ENCODE measurements at places on chromosomes 4 and X. TPM values are rescaled to one million over a fixed set of nuclear protein-coding genes. Genes with fewer than 3 reads are reported as not detected.

Gene COL4A6
- 0.21 TPM for total RNA-seq

Gene GAGE12J
- total RNA-seq, result not detected

Gene GAGE12E
- not detected for total RNA-seq

Gene KCNIP4
- not detected for total RNA-seq

Gene AFF1
- total RNA-seq, result 5.8 TPM

Gene SSX2
- not detected for total RNA-seq

Gene TMEM129
- 18.4 TPM for total RNA-seq

Gene HELT
- not detected for total RNA-seq

Gene STK32B
- 13.2 TPM for total RNA-seq

DNA sequence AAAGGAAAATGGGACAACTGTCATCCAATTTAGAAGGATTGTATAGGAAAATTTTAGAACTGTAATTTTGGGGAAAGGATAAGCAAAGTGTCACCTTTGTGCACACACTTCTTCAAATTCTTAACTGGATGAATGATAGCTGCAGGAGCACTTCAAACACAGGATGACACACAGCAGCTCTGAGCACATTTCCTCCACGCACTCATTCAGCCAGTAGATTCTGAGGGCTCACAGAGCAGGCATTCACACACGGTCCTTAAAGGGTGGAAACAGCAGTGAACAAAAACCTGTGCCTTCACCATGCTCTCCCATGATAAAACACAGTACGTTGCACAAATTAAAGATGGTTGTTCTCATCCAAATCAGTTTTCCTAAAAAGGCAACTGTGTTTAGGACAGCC lies 38.5 kb upstream of the KLF3 start:
- no peak for DNase-seq

DNA sequence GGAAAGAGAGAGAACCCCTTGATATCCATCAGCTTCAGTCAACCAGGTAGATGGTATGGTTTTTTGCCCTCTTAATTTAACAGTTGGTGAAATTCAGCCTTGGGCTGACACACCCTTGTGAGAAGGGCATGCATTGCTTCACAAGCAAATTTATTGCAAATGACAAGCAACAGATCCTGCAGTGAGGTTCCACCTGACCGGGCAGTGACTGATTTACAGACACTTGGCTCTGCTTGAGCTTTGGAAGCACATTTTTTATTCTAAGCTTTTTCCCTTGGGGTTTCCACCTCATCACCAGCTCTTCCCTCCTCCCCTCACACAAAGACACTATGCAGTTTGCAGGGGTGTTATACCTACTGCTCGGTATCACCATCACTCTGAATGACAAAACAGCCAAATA lies 28.3 kb upstream of the SERTM2 start:
- DNase-seq, result no peak

GRCh38 chr4:102625232-102625930 lies 124.2 kb downstream of the NFKB1 start:
- peak; percentile 14 for DNase-seq

- no peak for DNase-seq
Measured at GRCh38 chr4:61379406-61379805, 179.3 kb downstream of the ADGRL3 start.

DNA sequence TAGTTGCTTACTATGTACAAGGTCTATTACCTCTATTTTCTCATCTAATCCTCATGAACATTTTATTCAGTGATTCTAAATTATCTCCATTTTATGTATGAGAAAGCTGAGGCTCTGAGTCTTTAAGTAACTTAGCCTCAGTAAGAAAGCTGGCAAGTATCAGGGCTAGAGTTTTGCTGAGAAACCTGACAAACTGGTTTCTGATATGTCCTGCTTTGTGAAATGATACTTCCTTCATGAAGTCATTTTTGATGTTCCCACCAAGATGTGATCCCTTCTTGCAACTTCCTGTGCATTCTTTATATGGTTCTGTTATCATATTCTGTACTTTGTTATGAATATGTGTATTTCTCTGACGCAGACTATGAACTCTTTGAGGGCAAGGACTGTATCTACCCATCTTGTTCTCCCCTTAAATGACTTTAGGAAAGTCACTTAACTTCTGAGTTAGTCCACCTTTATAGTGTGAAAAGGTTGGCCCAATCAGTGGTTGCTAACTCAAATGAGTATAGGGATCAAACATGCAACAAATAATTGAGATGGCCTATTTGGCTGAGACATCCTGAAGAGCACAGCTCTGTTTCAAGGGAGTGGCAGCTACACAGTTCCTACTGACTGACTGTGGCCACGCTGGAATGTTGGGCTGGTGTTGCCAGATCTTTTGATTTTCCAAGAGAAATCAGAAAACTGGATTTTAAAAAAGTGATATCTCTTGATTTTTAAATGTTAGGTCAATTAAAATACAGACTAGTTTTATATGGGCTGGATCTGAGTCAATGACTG lies 127.9 kb upstream of the AMOT start:
- no peak for DNase-seq

DNA sequence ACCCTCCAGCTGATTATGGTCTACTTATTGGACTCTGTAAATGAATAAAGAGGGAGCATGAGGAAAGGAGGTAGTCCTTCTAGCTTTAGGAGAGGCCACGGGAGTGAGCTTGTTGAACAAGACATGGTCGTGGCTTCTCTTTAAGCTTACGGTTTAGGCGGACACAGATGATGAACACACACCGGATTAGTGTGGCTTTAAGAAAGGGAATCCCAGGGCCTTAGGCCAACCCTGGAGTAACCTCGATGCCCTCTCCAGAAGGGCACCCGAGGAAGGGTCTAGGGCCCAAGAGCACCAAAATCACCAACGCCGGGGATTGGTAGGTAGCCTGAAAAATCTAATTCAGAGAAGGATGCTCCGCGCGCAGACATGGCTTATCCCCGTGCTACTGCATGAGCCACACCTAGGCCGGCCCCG lies 39.4 kb downstream of the ERVMER34-1 start:
- DNase-seq, result no peak

GRCh38 chrX:53538781-53539180 lies 104.6 kb upstream of the HSD17B10 start:
- DNase-seq, result no peak

GRCh38 chrX:140724736-140725135 lies 15.2 kb downstream of the LINC00632 start:
- DNase-seq, result no peak

DNA sequence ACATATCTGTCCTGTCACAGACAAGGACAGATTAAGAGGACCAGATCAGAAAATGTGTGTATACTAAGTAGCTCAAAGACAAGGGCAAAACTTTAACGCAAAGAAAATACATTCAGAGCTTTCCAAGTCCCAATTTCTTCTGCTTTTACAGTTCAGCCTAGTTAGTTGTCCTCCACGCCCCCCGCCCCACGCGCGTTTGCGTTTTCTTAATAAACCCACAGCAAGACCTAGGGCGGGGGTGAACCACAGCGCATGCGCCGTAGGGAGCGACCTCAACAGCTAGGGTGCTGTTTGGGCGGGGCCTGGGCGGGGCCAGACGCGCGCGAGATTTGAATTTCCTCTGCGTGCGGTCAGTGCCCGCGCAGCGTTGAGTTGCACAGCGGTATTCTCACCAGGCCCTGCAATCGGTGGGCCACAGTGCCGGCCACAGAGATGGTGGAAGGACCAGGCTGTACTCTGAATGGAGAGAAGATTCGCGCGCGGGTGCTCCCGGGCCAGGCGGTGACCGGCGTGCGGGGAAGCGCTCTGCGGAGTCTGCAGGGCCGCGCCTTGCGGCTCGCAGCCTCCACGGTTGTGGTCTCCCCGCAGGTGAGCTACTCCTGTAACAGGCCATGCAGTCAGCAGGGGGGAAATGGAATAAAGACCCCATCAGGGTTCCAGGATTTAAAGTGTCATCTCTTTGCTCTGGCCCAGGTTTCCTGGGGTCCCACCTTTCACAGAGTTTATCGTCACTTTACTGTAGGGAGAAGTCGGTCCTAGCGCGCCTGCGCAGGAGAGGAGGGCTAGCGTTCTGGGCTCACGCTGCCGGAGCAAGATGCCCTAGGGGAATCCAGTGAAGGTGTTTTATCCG lies at the start of gene NEIL3:
NEIL3 (plus strand) TSS at position 353 of the 850 bp plus-strand sequence; CDS start at position 433, 80 bp downstream.
- DNase-seq, result peak; percentile 85

GRCh38 chrX:386768-387575 lies at the start of gene PPP2R3B:
Gene PPP2R3B (minus strand): TSS chrX:386907. CDS start chrX:386691, 216 bp downstream.
- peak; percentile 99 for DNase-seq

DNA sequence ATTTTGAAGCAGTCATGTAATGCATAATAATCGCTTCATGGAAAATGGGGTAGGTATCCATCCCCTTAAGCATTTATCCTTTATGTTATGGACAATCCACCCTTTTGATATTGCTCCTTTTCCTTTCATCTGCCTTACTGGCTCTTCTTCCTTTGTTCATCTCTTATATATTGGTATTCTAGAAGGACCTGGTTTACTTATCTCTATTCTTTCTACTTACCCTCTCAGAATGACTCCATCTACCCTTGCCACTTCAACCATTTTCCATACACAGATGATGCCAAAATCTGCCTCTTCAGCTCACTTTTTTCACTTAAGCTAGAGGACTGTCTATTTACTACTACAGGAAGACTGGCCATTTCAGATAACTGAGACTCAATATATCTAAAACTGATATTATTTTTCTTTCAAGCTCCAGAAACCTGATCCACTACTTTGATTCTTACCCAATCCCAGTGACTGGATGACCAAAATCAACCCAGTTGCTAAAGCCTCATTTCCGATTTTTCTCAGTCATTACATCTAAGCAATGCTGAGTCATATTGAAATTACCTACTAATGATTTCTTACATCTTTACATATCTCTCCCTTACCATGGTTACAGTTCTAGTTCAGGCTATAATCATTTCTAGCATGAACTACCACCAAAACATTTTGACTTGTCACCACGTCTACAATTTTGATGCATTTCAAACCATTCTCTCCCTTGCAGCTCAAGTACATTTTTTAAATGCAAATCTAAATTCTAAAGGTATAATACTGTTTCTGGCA lies 93.7 kb downstream of the FAAH2 start:
- DNase-seq, result no peak

DNA sequence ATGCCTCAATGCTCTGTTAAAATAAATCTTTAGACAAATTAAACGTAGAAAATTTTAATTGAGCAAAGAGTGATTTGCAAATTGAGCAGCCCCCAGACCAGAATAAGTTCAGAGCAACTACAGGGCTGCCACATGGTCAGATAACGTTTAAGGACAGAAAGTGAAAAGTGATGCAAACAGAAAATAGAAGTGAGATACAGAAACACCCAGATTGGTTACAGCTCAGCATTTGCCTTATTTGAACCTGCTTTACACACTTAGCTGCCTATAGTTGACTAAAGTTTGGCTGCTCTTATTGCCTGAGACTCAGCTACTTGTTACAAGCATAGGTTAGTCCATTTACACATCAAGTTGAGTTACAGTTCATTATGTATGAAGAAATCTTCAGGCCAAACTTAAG lies 1800.8 kb upstream of the PCDH10 start:
- DNase-seq, result no peak

DNA sequence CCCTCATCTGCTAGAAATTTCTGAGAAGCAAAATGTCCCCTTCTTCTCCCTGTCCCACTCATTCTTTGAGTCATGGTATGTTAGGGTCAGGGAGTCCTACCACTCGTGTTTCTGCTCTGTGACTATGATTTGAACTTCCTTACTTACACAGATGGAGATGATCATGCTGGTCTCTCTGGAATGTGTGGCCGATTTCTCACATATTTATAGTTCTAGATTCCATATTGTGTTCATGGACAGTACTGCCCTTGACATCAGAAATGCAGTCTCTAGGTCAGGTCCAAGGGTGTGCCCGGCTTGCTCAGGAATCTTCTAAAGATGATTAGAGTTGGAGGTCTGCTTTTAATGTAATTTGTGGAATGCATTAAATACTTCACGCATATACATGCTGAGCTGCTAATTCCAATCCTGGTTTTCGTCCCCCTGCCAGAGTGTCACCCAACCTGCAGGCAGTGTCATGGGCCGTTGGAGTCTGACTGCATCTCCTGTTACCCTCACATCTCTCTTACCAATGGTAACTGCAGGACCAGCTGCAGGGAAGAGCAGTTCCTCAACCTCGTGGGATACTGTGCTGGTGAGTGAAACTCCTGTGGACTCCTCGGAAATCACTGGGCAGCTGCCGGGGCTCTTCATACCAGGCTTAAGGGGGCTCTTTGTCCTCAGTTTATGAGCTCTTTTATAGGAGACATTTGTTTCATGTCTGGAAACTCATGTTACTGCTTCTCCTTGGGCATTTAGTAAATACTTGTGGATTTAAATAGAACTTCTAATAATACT lies 214.1 kb upstream of the ANXA3 start:
- DNase-seq, result no peak

GRCh38 chr4:172495769-172496168 lies 672.8 kb upstream of the GALNT7 start:
- peak; percentile 0 for DNase-seq

DNA sequence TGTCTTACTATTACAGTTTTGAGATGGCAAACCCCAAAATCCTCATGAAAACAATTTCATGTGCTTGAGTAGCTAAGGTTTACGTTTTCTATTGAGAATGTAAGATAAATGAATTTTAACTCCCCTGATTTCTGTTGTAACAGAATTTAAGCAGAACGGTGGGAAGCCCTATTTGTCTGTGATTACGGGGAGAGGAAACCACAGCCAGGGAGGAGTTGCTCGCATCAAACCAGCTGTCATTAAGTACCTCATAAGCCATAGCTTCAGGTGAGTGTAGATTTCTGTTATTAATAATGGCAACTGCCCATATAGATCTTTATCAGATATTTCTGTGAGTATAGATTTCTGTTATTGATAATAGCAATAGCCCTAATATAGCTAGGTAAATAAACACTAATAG lies 44.2 kb upstream of the RHOH start:
- DNase-seq, result no peak

GRCh38 chr4:123955167-123955800 lies 558.7 kb downstream of the SPRY1 start:
- no peak for DNase-seq

GRCh38 chrX:63349307-63349706 lies 1.8 kb downstream of the SPIN4 start:
- DNase-seq, result no peak

DNA sequence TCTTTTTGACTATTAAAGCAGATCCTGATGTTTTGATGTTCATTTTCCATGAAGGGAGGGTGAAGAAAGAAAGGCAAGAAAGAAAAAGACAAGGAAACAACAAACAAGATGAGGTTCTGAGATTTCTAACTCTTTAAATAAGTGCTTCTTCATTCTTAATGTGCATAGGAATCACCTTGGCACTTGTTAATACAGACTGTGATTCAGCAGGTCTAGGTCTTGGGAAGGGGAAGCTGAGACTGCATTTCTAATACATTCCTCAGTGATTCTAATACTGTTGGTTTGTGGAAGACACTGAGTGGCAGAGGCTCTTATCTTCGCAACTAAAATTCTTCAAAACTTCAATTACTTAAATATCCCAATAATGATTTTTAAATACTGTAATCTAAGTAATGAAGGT lies 95.2 kb upstream of the NAP1L5 start:
- no peak for DNase-seq

DNA sequence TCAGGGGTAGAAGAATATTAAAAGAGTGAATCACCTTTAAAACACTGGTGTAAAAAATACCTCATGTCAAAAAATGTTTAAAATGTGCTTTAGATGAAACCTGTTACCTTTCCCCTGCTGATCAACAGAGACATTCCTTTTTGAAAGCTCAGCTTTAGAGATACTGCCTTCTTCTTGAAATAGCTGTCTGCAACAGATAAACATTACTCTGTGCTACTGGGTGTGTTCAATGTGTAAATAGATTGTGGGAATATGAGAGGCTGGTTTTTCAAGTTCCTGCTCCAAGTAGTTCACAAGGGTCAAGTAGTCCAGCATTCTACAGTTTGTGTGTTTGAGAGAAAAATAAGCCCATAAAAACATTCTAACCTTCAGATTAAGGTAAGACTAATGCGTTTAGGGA lies at the start of gene SYTL5:
SYTL5 (plus strand) TSS at position 263 of the 400 bp plus-strand sequence. CDS start 27,337 bp downstream, outside the sequence.
- DNase-seq, result no peak

GRCh38 chr4:139969635-139970266 lies 184.2 kb downstream of the MAML3 start:
- DNase-seq, result no peak

- no peak for DNase-seq
Measured at GRCh38 chr4:156230176-156230575, 276.5 kb upstream of the CTSO start.

Measured in H4 (cell line).